ENCODE measurements at places on chromosomes 13 and 19.

DNA sequence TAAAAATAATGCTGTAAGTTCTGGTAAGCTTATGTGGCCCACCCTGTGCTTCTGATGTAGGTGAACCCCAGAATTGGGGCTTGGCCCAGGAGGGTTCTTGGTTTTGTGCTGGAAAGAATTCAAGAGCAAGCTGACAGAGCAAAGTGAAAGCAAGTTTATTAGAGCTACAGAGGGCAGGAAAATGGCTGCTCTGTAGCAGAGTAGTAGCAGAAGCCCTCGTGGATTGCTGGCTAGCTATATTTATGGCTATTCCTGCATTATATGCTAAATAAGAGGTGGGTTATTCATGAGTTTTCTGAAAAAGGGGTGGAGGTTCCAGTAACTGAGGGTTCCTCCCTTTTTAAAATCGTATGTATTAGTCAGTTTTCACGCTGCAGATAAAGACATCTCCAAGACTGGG is 20.6 kb upstream of the ZNF599 start:
- DNase-seq = no peak

GRCh38 chr19:19649580-19649995 is 6.1 kb upstream of the GMIP start:
- DNase-seq = no peak

- DNase-seq = no peak
These were observed 45.2 kb upstream of the RANBP3 start for GRCh38 chr19:6023085-6023682.

DNA sequence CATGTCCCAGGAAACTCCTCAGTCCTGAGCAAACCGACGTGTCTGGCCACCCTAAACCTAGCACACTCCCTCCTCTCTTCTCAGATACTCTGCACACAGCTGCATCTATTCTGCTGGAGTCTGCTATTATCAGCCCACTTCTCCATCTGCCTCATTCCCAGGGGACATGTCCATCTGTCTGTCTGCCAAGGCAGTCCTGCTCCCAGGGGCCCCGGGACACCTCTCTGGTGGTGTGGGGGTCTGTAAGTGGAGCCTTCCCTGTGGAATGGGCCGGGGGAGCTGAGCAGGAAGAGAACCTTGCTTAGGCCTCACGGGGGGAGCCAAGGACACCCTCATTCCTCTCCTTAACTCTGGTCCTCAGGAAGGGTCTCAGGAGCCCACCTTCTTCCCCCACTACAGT is 72.7 kb downstream of the ERICH6B start:
- no peak for DNase-seq

- DNase-seq = no peak
These were observed 88.6 kb upstream of the ZNF536 start for GRCh38 chr19:30283556-30283955.

DNA sequence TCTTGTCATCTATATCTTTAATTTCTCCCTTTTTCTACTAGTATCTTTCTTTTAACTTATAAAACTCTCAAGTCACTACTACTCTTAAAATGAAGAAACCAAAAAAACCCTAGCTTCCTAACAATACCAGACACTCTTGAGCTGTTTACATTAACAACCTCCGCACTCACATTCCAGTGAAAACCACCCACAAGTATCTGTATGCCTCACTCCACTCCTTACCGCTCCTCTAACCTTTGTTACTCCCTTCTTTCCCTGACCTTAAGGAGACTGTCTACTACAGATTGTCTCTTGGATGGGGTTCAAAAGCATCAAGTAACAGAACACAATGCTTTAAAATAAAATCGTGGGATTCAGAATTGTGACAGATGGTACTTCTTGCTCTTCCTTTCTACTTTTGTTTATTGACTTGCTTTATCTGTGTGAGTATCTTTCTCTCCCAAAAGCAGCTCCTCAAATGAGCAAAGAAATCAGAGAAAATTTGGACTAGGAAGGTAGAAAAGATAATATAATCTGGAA is 110.0 kb upstream of the FBXL3 start:
- no peak for DNase-seq

DNA sequence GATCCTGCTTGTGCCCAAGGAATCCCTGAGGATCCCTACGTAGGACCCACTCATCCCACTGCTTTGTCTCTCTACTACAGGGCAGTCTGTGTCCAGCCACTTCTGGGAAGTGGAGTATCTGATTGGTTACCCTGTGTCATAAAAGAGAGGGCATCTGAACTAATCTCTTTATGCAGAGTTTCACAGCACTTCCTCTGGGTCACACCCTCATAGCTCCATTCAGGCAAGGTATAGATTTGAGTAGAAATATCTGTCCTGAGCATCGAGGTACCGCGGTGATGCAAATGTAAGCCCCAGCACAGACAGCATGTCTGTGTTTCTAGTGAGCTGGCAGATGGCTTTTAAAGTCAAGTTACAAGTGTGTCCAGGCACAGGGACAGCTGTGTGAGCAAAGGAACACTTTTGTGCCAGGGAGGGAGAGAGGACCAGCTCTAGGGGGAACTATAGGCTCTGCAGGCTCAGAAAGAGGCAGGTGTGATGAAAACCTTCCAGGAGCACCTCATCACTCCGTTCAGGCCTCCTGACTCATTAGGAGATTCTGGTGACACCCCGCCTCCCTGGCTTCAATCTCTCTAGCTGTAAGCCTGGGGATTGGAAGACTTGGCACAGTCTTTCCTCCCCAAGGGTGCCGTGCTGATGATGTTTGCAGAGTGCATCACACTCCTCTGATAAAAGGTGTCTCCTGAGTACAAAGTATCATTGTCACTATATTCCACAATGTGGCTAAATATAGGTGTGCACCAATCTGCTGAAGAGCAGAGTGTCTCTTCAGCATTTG is 84.3 kb upstream of the UBL3 start:
- DNase-seq = no peak

DNA sequence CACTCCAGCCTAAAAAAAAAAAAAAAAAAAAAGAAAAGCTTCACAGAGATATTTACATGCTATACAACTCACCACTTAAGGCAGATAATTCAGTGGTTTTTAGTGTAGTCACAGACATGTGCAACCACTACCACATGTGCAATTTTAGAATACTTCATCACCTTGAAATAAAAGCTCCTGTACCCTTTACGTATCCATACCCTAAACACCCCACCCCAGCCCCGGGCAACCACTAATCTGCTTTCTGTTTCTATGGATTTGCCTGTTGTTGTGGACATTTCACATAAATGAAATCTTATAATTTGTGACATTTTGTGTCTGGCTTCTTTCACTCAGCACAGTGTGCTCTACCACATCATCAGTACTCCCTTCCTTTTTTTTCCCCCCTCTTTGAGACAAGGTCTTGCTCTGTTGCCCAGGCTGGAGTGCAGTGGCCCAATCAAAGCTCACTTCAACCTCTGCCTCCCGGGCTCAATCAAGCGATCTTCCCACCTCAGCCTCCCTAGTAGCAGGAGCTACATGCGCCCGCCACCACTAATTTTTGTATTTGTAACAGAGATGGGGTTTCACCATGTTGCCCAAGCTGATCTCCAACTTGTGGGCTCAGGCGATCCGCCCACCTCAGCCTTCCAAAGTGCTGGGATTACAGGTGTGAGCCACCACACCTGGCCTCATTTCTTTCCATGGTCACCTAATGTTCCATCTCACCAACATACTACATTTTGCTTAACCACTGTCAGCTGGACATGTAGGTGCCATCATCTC is 4.0 kb downstream of the DDX39A start:
- no peak for DNase-seq

DNA sequence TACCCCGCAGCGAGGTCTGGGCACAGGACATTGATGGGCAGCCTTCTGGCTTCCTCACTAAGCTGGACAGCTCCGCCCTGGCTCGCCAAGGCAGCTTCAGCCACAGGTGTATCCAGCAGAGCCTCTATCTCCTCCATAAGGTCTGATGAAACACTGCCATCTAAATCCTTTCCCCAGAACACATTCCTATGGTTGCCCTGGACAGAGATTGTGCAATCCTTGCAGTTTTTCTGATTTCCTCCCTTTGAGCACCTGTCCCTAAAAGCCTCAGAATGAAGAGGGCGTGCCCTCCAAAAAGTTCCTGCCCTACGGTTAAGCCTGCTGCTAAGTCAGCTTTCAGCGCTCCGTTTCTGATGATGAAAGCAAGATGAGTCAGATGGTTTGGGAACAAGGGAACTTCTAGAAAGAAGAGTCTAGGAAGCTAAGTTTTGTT is 21.0 kb downstream of the CLEC4M start:
- DNase-seq = peak; percentile 20

DNA sequence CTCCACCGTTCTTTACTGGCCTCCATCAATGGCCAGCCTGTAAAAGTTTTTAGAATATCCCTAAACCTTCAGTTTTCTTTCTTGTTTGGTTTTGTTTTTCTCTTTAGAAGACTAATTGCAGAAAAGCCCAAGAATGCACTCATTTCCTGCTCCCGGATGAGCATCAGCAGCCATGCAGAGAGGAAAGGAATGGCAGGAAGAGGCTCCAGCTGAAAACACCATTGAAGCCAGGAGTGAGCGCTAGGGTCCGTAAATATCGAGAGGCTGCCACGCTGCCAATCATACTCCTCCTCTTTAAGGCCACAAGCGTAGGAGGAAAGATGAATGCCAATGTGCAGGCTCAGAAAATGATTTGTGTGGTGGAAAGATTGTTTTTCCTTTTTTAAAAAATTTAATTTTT is 57.4 kb upstream of the UBE2L5 start:
- DNase-seq = no peak

DNA sequence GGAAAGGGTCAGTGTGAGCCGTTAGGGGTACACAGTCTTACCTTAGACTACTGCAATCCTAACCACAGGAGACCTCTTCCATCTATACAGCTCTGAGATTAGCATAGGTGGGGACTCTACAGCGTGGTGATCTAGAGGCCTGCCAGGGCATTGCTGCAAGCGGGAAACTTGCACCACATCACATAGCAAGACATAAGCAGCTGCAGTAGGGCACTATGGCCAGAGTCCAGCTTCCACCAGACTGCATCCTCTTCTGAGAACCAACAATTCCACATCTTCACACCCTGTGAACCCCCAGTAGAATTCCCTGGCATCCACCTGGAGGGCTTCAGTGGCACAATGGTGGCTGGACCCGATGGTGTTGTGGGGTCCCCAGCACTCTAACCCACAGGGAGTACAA is 1564.3 kb upstream of the PRR20A start:
- no peak for DNase-seq

DNA sequence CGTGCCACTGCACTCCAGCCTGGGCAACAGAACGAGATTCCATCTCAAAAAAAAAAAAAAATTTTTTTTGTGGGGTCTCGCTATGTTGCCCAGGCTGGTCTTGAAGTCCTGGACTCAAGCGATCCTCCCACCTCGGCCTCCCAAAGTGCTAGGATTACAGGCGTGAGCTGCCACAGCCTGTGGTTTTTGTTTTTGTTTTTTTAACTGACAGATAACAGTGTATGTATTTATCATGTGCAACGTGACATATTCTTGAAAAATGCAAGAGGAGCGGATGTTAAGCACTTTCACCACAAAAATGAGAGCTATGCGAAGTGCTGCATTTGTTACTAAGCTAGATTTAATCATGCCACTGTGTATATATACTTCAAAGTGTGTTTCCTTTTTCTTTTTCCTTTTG is 49.0 kb downstream of the ARHGEF18 start:
- no peak for DNase-seq

GRCh38 chr19:29040951-29041350 is 172.0 kb downstream of the UQCRFS1 start:
- DNase-seq = no peak

GRCh38 chr19:34963573-34964406 is at the start of gene ZNF792:
TSS of gene ZNF792 (minus strand) at chr19:34964229. CDS start at chr19:34963662, 567 bp downstream.
- peak; percentile 56 for DNase-seq

- peak; percentile 84 for DNase-seq
These were observed 50.1 kb upstream of the MYCBP2 start for GRCh38 chr13:77377016-77377415.

GRCh38 chr13:94345374-94346195 is 133.9 kb downstream of the DCT start:
- peak; percentile 3 for DNase-seq

GRCh38 chr13:107034236-107034872 is 466.4 kb upstream of the ARGLU1 start:
- no peak for DNase-seq

DNA sequence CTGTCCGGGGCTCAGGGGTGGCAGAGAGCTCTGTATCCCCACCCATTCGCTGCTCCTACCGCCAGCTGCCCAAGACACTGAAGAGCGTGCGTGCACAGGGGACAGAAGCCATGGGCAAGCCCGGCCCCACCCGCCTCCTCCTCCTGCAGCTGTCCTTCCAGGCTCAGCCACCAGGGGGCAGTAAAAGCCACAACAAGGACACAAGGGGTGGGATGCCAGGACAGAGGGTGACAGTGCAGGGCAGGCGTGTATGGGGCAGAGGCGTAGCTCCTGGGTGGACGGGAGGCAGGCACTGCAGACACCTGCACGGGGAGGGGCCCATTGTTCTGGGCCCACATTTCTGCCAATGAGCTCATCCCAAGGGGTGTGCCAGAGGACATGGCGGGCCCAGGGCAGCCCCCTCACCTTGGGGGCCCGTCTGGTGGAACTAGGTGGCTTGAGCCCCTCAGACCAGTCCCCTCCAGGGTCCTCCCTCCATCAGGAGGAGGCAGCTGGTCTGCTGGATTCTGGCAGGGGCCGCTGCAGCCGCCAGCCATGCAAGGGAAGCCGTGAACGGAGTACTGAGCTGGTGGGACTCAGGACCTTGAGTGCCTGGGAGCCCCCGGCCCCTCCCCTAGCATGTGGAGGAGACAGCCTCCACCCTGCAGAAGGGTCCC is 61.2 kb downstream of the MLLT1 start:
- peak; percentile 65 for DNase-seq

- no peak for DNase-seq
These were observed 10.2 kb upstream of the TNFSF14 start for GRCh38 chr19:6680141-6680540.

Data from Kasumi-1 (cell line).